ENCODE measurements at places on chromosomes 3 and 15. TPM values are rescaled to one million over a fixed set of nuclear protein-coding genes. Genes with fewer than 3 reads are reported as not detected.
A peak's percentile ranks its signal among the peaks of the same experiment; 100 is the strongest.

- no peaks in the 10 kb centered on the region for H3K4me1 ChIP-seq
- DNase-seq: no peak
- no peaks in the 10 kb centered on the region for H3K36me3 ChIP-seq
- no peak overlapping the region for H3K27ac ChIP-seq
These were observed 110.7 kb downstream of the TJP1 start for GRCh38 chr15:29711531-29711930.

- no peak overlapping the region for H3K27ac ChIP-seq
- no peaks in the 10 kb centered on the region for H3K27me3 ChIP-seq
- peaks cover 32% of the 10 kb centered on the region for H3K4me1 ChIP-seq
- H3K36me3 ChIP-seq: peaks cover 3% of the 10 kb centered on the region
- H3K4me3 ChIP-seq: no peak overlapping the region
- DNase-seq: no peak
These were observed 10.2 kb upstream of the DNAH1 start for GRCh38 chr3:52305926-52306325.

- peaks cover 8% of the 10 kb centered on the region for H3K4me1 ChIP-seq
- no peak for DNase-seq
- H3K4me3 ChIP-seq: no peak overlapping the region
- no peaks in the 10 kb centered on the region for H3K27me3 ChIP-seq
- no peaks in the 10 kb centered on the region for H3K36me3 ChIP-seq
These were observed 236.7 kb downstream of the ADAMTS17 start for GRCh38 chr15:100105101-100105500.

DNA sequence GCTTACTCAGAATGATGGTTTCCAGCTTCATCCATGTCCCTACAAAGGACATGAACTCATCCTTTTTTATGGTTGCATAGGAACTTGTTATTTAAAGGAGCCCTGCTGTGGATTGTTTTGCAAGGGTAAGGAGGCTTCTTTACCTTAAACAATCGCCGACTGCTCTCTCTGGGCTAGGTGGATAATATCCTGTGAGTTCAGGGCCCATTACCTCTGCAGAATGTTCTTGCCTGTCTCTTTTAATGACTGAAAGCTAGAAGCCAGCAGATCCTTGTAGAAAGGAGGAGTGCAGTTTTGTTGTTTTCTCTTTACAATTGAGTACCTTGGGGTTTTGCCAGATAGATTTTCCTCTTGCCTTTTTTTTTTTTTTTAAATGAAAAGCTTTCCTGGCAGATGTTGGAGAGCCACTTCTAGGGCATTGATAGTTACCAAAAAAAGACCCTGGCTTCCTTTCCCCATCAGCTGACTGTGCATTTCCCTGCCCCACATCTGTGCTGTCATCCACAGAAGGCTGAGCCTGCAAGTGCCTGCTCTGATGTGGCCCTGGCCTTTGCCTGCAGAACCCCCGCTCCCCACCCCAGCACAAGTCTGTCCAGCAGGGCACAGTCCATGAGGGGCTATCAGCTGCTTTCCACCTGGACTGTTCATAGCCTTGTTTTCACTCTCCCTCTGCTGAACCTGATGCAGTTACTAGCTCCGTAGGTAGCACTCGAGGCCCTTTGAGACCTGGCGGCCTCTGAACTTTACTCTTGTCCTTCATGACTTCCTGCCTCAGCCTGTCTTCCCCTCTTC lies 113.1 kb downstream of the CHCHD6 start:
- no peaks in the 10 kb centered on the region for H3K4me1 ChIP-seq
- H3K36me3 ChIP-seq: peaks cover 4% of the 10 kb centered on the region
- H3K27me3 ChIP-seq: no peaks in the 10 kb centered on the region
- H3K4me3 ChIP-seq: no peak overlapping the region

GRCh38 chr15:26804063-26804804 lies 31.4 kb upstream of the GABRB3 start:
- no peak overlapping the region for H3K4me3 ChIP-seq
- H3K27ac ChIP-seq: no peak overlapping the region
- no peaks in the 10 kb centered on the region for H3K4me1 ChIP-seq

GRCh38 chr3:176840641-176841286 lies 356.5 kb downstream of the TBL1XR1 start:
- no peak overlapping the region for H3K27ac ChIP-seq
- H3K4me3 ChIP-seq: no peak overlapping the region
- DNase-seq: no peak
- no peaks in the 10 kb centered on the region for H3K4me1 ChIP-seq

GRCh38 chr3:128697341-128697740 lies 28.6 kb upstream of the RAB7A start:
- H3K4me3 ChIP-seq: peak overlapping the region; percentile 29
- no peak overlapping the region for H3K27ac ChIP-seq
- no peaks in the 10 kb centered on the region for H3K27me3 ChIP-seq
- H3K4me1 ChIP-seq: peaks cover 2% of the 10 kb centered on the region

- H3K27me3 ChIP-seq: peaks cover 2% of the 10 kb centered on the region
- no peak overlapping the region for H3K27ac ChIP-seq
- no peaks in the 10 kb centered on the region for H3K4me1 ChIP-seq
- no peaks in the 10 kb centered on the region for H3K36me3 ChIP-seq
These were observed 203.8 kb downstream of the RBMS3 start for GRCh38 chr3:29484633-29485032.

DNA sequence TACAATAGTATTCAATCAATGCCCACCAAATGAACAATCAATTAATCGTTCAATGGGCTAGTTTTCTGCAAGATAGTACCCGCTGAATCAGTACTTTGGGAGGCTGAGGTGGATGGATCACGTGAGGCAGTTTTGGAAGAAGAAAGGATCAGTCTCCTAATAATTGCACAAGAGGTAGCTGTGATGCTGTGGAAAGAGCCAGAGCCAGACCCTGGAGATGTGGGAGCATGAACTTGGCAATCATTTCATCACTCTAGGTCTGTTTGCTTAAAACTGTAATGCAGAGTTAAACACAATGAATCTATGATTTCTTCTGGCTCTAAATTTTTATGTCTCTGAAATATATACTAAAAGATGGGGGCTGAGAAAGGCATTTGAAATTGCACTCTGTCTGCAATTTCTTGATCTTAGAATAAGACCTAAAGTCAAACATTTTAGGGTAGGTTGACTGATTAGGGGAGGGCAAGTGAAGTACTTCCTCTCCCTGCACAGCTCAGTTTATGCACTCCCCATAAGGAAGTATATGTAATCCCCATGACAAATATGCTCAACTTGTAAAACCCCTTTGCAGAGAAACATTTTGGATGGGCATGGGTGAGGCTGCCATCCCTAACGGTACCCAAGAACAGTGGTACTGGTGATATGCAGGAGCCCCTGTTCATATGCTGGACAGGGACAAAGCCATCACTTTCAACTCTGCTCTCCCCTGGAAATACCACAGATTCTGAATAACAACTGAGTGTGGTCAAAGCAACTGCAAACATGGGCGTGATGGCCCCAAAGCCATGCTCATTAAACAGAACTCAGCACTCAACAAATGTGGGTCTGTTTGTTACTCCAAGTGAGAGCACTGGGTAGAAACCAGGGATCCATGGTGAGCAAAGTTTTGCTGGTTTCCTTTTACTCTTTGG lies 28.6 kb upstream of the SPATA12 start:
- H3K27me3 ChIP-seq: no peaks in the 10 kb centered on the region
- DNase-seq: no peak
- H3K36me3 ChIP-seq: no peaks in the 10 kb centered on the region
- H3K4me3 ChIP-seq: no peak overlapping the region

DNA sequence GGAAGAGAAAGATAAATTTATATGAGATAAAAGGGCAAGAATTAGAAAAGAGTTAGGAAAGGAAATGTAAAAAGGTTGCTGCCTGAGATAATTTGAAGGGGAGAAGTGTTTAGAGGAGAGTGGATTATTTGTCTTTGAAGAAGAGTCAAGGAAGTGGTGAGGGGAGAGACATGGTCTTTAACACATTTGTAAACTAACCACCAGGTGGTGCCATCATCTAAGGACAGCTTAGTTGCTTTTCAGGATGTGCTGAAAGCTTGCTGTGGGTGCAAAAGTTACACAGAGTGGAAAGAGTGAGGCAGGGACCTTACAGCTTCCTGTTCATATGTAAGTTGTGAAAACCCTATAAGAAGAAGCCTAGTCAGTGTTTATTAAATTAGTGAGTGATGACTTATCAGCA lies 114.1 kb upstream of the DNAJC19 start:
- H3K27me3 ChIP-seq: no peaks in the 10 kb centered on the region
- no peaks in the 10 kb centered on the region for H3K4me1 ChIP-seq
- H3K27ac ChIP-seq: no peak overlapping the region

DNA sequence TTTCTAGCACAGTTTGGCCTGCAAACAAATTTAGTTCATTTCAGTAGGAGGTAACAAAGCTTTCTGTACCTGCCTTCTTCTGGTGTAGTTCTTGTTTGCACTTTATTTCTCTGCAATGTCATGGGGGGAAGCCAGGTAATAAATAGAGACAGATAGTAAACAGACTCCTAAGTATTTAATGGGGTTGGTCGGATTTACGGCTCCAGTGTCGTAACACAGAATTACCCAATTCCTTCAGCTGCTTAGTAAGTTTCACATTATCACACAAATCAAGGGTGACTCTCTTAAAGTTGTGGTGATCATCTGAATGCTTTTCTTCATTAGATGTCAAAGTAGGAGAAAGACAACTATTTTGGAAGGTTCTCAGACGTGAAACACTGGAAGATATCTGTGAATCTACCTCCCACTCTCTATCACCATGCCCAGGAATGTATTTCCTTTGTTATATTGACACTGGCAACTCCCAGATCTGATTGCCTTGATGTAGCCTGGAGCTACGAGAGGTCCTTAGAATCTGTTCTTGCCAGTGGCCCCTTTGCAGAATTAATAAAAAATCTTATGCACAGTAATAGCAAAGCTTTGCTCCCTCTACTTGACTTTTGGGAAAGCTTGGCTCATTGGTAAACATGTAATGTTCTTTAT lies 25.0 kb upstream of the TMC3 start:
- peaks cover 3% of the 10 kb centered on the region for H3K4me1 ChIP-seq
- DNase-seq: no peak
- H3K4me3 ChIP-seq: no peak overlapping the region
- H3K36me3 ChIP-seq: no peaks in the 10 kb centered on the region

DNA sequence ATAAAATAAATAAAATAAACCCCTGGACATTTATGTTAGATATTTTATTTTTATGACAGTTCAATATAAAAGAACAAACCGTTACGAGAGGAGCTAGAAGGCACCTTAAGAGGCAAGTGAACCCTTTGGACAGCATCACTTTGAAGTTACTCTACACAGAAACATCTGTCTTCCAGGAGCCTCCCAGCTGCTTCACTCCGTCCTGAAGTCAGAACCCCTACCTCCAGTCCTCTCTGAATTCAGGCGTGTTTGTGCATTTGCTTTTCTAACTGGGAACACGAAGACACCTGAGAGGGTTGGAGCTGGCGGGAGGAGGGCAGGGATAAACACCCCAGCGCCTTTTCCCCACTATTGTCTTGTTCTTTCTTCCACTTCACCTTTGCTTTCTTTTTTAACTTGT lies 46.2 kb downstream of the CMTM7 start:
- peaks cover 83% of the 10 kb centered on the region for H3K4me1 ChIP-seq
- H3K27ac ChIP-seq: peak overlapping the region; percentile 81
- H3K4me3 ChIP-seq: no peak overlapping the region
- H3K36me3 ChIP-seq: peaks cover 26% of the 10 kb centered on the region
- no peak for DNase-seq

- no peak overlapping the region for H3K4me3 ChIP-seq
- H3K4me1 ChIP-seq: no peaks in the 10 kb centered on the region
- H3K27ac ChIP-seq: no peak overlapping the region
- no peak for DNase-seq
- peaks cover 48% of the 10 kb centered on the region for H3K36me3 ChIP-seq
These were observed 108.3 kb downstream of the VPS13C start for GRCh38 chr15:61951949-61952348.

- H3K4me3 ChIP-seq: no peak overlapping the region
- H3K27me3 ChIP-seq: no peaks in the 10 kb centered on the region
- no peak overlapping the region for H3K27ac ChIP-seq
- no peaks in the 10 kb centered on the region for H3K4me1 ChIP-seq
- DNase-seq: no peak
These were observed 57.9 kb downstream of the TCAIM start for GRCh38 chr3:44396200-44397171.

DNA sequence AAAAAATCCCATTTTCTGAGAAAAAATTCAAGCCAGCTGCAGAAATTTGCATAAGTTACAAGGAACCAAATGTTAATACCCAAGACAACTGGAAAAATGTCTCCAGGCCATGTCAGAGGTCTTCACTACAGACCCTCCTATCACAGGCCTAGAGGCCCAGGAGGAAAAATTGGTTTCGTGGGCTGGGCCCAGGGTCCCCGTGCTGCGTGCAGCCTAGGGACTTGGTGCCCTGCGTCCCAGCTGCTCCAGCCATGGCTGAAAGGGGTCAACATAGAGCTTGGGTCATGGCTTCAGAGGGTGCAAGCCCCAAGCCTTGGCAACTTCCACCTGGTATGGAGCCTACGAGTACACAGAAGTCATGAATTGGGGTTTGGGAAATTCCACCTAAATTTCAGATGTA lies 78.0 kb downstream of the MYH15 start:
- no peaks in the 10 kb centered on the region for H3K4me1 ChIP-seq
- no peaks in the 10 kb centered on the region for H3K36me3 ChIP-seq
- no peak for DNase-seq
- no peaks in the 10 kb centered on the region for H3K27me3 ChIP-seq

- H3K27me3 ChIP-seq: peaks cover 1% of the 10 kb centered on the region
- H3K36me3 ChIP-seq: no peaks in the 10 kb centered on the region
- H3K4me1 ChIP-seq: no peaks in the 10 kb centered on the region
- H3K4me3 ChIP-seq: no peak overlapping the region
- H3K27ac ChIP-seq: no peak overlapping the region
- no peak for DNase-seq
These were observed 318.1 kb upstream of the NECTIN3 start for GRCh38 chr3:110753516-110753915.

GRCh38 chr15:99210334-99210733 lies 39.0 kb downstream of the TTC23 start:
- DNase-seq: no peak
- no peak overlapping the region for H3K4me3 ChIP-seq
- peaks cover 7% of the 10 kb centered on the region for H3K27me3 ChIP-seq
- no peak overlapping the region for H3K27ac ChIP-seq
- no peaks in the 10 kb centered on the region for H3K4me1 ChIP-seq

DNA sequence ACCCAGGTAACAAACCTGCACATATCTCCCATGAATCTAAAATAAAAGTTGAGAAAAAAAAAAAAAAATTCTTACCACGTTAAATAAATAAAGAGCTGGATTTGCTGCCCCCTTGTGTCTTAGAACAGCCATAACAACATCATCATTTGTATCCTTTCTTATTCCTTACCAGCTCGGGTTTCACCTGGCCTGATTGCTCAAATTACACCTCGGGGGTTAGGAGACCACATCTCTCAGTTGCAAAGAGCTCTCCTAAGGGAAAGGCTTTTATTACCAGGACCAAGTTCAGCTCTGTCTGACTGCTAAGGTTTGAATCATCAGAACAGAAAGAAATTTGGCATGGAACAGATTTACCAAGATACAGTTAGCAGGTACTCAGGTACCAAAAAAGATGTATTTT lies 25.8 kb upstream of the RPL39L start:
- no peak overlapping the region for H3K4me3 ChIP-seq
- H3K27ac ChIP-seq: no peak overlapping the region
- peaks cover 2% of the 10 kb centered on the region for H3K4me1 ChIP-seq

- H3K4me3 ChIP-seq: no peak overlapping the region
- H3K4me1 ChIP-seq: peaks cover 7% of the 10 kb centered on the region
- no peak for DNase-seq
- H3K36me3 ChIP-seq: peaks cover under 1% of the 10 kb centered on the region
- no peak overlapping the region for H3K27ac ChIP-seq
These were observed 3.8 kb upstream of the CMTM6 start for GRCh38 chr3:32506466-32506865.

The ITIH1 gene
- total RNA-seq: not detected

The ST3GAL6 gene
- not detected for total RNA-seq

The PCCB gene
- total RNA-seq: 61.8 TPM

The ZNF502 gene
- total RNA-seq: 2.0 TPM

The SPTSSB gene
- total RNA-seq: not detected

The ANXA2 gene
- total RNA-seq: 57.9 TPM

The RASL12 gene
- total RNA-seq: not detected

The GOLGA8O gene
- total RNA-seq: 1.1 TPM

The SLC15A2 gene
- total RNA-seq: 1.7 TPM

The NBEAL2 gene
- total RNA-seq: 63.7 TPM

The DOCK3 gene
- 4.2 TPM for total RNA-seq
